ENCODE measurements at places on chromosomes 13 and 19. TPM values are rescaled to one million over a fixed set of nuclear protein-coding genes. Genes with fewer than 3 reads are reported as not detected.

KLK2 gene
- total RNA-seq = 0.11 TPM

KISS1R gene
- total RNA-seq = not detected

DNA sequence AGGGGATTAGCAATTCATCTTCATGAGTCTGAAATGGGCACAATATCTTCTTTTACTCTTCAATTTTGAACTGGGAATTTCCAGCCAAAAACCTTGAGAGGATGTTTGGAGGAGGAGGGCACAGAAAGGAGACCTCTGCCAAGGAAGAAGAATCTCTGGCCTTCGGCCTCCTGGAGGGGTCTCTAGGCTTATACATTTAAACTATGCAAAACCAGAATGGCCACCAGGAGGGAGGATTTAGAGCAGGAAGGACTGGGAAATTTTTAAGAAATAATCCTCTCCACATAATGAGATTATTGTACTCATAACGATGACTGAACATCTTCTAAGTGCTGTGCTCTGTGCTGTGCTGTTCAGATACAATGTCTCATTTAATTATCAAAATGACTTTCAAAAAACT is 325.9 kb downstream of the NDFIP2 start:
- no peak for DNase-seq
- no peaks in the 10 kb centered on the region for H3K27me3 ChIP-seq
- no peak overlapping the region for H3K4me3 ChIP-seq
- no peak overlapping the region for H3K27ac ChIP-seq

OR4F17 gene
- total RNA-seq = not detected

DNA sequence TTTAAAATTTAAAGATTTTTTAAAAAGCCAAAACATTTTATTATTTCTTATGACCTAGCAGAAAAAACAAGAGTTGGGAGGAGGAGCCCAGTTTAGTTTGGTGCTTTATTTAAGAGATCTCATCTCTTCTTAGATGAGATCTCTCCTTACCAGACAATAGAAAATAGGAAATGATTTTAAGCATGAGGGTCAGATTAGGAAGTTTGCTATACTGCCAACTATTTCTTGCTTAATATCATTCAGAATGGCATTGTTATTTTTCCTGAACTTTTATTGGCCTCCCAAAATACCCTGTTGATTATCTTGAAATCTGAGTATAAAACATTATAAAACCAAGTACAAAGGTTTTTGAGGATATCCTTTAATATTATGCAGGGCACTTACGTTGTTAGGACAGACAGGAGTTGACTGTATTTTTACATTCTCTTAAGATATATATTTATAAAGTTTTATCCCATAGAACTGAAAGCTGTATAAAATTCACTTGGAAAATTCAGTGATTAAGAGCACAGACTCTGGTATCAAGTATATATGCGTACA is 56.1 kb downstream of the DNAJC15 start:
- H3K4me1 ChIP-seq = peaks cover 44% of the 10 kb centered on the region
- DNase-seq = no peak
- peaks cover 34% of the 10 kb centered on the region for H3K36me3 ChIP-seq
- no peaks in the 10 kb centered on the region for H3K27me3 ChIP-seq
- H3K4me3 ChIP-seq = no peak overlapping the region

DNA sequence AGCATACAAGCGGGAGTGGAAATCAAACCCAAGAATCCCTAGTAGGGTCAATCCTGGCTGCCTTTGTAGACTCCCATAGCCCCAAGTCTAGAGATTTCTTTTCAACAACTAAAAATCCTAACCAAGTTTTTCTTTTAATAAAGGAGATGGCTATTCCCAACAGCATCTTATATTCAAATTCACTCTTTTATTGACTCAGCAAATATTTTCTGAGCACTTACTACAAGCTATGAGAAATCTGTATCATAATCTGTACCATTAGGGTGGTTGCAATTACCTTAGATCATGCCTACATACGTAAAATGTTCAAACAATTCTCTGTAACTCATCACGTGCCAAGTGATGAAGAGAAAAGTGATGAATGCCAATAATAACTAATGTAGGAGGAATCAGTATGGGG is 54.5 kb downstream of the LNX2 start:
- H3K36me3 ChIP-seq = no peaks in the 10 kb centered on the region
- DNase-seq = no peak

MCEMP1 gene
- not detected for total RNA-seq

STAP2 gene
- total RNA-seq = 0.43 TPM

ANKRD24 gene
- 1.1 TPM for total RNA-seq

GRCh38 chr19:38062959-38063761 is 156.2 kb downstream of the SIPA1L3 start:
- H3K27me3 ChIP-seq = no peaks in the 10 kb centered on the region
- no peak for DNase-seq
- H3K36me3 ChIP-seq = no peaks in the 10 kb centered on the region
- H3K27ac ChIP-seq = peak overlapping the region; percentile 85
- peaks cover 77% of the 10 kb centered on the region for H3K4me1 ChIP-seq

GRCh38 chr13:91280801-91281200 is 66.7 kb upstream of the MIR17HG start:
- no peaks in the 10 kb centered on the region for H3K27me3 ChIP-seq
- H3K27ac ChIP-seq = no peak overlapping the region
- no peaks in the 10 kb centered on the region for H3K4me1 ChIP-seq
- H3K4me3 ChIP-seq = no peak overlapping the region
- DNase-seq = no peak

DNA sequence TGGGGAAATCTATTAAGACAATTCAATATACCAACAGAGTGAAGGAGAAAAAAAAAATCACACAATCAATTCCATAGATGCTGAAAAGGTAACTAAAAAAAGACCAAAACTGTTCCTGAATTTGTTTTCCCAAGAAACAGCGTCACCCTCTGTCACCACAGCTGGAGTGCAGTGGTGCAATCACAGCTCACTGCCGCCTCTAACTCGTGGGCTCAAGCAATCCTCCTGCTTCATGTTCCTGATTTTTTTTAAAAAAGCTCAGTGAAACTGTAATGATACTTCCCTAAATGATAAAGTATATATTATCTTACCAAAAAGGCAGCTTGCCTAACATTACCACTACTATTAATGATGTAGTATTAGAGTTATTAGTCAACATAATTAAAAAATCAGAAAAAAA is 19.6 kb upstream of the ZFP14 start:
- no peaks in the 10 kb centered on the region for H3K4me1 ChIP-seq
- H3K36me3 ChIP-seq = peaks cover 92% of the 10 kb centered on the region
- no peak overlapping the region for H3K27ac ChIP-seq
- no peaks in the 10 kb centered on the region for H3K27me3 ChIP-seq
- no peak for DNase-seq

DNA sequence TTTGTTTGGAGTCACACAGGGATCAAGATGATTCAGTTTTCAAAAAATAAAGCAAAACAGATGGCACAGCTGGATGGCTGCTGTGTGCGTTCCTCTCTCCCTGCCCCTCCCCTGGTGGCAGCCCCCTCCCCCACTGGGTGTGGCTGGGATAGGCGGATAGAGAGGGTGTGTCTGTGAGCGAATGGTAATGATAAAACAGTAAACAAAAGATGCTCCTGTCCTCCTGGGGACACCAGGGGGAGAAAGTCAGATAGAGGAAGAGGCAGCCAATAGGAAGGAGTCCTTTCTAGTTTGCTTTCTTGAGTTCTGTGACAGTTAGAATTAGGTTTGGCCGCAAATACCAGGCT is 6.5 kb downstream of the TMEM255B start:
- no peaks in the 10 kb centered on the region for H3K36me3 ChIP-seq
- H3K27ac ChIP-seq = no peak overlapping the region
- no peaks in the 10 kb centered on the region for H3K4me1 ChIP-seq
- DNase-seq = no peak
- no peaks in the 10 kb centered on the region for H3K27me3 ChIP-seq

DNA sequence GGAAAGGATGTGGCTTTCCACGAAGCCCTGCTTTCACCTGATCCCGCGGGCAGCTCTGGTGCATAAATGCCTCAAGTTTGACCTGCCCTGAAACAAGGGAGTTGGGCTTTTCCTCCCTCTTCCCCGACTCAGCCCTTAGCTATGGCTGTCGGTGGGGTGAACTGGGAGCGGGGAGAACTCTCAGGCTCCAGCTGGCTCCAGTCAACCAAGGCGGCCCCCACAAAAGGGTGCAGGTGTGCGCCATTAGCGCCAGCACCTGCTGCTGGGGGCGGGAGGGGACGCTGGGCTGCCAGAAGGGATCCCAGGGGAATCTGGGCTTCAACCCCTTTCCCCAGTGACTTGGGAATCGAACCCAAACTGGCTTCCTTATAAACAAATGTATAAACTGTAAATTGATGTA is 7.1 kb upstream of the DHRS12 start:
- H3K27me3 ChIP-seq = no peaks in the 10 kb centered on the region
- H3K4me3 ChIP-seq = peak overlapping the region; percentile 26
- H3K36me3 ChIP-seq = no peaks in the 10 kb centered on the region
- peak; percentile 51 for DNase-seq
- H3K27ac ChIP-seq = no peak overlapping the region

- no peaks in the 10 kb centered on the region for H3K4me1 ChIP-seq
- no peak for DNase-seq
- no peak overlapping the region for H3K4me3 ChIP-seq
Observed at GRCh38 chr19:54271106-54271505, 9.8 kb downstream of the LILRB2 start.

DNA sequence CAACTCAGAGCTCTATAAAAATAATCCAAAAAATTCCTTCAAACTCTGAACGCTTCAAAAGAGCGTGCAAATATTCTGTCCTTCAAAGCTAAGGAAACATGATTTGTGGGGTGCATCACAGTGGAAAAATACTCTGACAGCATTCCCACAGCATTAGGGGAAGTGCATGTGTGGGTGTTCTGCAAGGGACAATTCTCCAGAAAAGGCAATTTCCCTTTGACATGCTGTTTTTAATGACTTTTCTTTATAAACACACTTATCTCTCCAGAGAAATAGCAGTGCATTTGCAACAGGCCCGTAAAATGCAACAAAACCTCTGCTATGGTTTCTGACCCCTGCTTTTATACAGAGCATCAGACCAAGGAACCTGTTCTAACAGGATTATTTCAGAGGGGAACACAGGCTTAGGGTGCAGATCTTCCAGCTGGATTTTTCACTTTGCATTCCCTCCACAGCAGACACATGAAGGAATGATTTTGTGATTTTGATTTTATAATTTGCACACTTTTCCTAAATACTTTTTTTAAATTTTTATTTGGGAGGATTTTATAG is 42.6 kb downstream of the KL start:
- no peak for DNase-seq
- no peak overlapping the region for H3K4me3 ChIP-seq
- no peaks in the 10 kb centered on the region for H3K4me1 ChIP-seq
- H3K27me3 ChIP-seq = no peaks in the 10 kb centered on the region

DNA sequence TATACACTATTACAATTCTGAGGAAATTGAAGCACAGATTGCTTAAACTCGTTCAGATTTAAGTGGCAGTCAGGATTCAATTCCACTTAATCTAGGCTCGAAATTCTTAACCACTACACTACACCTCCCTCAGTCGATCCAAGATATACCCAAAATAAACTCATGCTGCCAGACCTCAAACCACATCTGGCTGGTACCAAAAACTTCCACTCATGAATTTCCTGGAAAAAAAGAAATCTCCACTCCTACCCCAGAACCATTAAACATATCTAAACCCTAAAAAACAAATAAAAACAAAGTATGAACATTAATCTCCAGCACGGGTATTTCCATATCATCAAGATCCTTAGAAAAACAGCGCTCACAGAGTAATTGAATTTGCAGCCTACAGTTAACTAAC is 1.1 kb downstream of the ZFP30 start:
- H3K27me3 ChIP-seq = no peaks in the 10 kb centered on the region
- H3K4me1 ChIP-seq = peaks cover 15% of the 10 kb centered on the region
- peaks cover 41% of the 10 kb centered on the region for H3K36me3 ChIP-seq
- peak overlapping the region; percentile 73 for H3K27ac ChIP-seq
- DNase-seq = no peak
- peak overlapping the region; percentile 92 for H3K4me3 ChIP-seq

GRCh38 chr19:7533925-7534480 is 1.5 kb upstream of the PNPLA6 start:
- H3K27ac ChIP-seq = peak overlapping the region; percentile 64
- DNase-seq = peak; percentile 94
- H3K27me3 ChIP-seq = no peaks in the 10 kb centered on the region
- peak overlapping the region; percentile 85 for H3K4me3 ChIP-seq

SLC7A10 gene
- not detected for total RNA-seq

DNA sequence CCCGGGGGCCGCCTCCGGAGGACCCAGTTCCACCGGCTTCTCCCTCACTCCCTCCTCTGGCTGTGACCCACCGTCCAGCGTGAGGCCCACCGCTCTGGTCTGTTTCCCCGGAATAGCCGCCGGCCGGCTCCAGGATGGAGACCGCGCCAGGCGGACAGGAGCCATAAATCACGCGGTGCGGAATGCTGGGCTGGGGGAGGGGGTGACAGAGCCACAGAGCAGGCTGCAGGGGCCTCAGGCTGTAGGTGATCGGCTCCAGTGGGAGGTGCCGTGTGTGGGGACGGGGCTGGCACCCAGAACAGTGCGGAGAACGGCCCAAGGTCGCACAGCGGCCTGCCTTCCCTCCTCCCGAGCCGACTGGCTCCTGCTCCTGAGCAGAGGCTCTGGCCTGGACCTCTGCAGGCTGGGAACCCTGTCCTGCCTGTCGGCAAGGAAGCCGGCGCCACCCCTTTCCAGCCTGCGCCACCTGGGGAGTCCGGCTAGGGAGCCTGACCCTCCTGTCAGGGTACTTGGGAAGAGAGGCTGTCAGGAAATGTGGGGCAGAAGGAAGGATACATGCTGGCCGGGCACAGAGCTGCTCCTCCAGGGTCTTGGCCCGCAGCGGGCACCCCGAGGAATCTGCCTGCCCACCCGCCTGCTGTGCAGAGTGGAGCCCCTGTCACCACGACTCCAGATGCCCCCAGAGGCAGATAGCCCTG is 8.3 kb downstream of the PIAS4 start:
- no peak for DNase-seq
- no peaks in the 10 kb centered on the region for H3K27me3 ChIP-seq
- H3K36me3 ChIP-seq = no peaks in the 10 kb centered on the region
- no peaks in the 10 kb centered on the region for H3K4me1 ChIP-seq
- H3K4me3 ChIP-seq = no peak overlapping the region

ITGBL1 gene
- total RNA-seq = 0.89 TPM

VSTM1 gene
- not detected for total RNA-seq

DNA sequence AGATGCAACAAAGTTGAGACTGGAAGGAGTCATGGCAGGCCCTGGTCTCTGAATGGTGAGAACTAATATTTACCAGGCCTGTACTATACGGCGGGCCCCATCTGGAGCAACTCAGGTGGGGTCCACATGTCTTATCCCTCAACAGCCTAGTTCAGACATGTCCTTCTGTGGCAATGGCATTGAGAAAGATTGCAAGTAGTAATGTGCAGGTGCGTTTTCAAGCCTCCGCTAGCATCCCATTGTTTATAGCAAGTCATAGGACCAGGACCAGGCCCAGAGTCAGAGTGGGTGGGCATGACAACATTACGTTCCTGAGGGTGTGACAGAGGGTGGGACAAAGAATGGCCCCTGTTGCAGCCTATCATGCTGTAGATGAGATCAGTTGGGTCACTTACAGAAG is 541.1 kb downstream of the EFNB2 start:
- H3K4me3 ChIP-seq = no peak overlapping the region
- no peak overlapping the region for H3K27ac ChIP-seq
- no peaks in the 10 kb centered on the region for H3K36me3 ChIP-seq
- no peaks in the 10 kb centered on the region for H3K27me3 ChIP-seq

CEACAM8 gene
- total RNA-seq = not detected
